ENCODE measurements at places on chromosomes 16 and 17. TPM values are rescaled to one million over a fixed set of nuclear protein-coding genes. Genes with fewer than 3 reads are reported as not detected.

GRCh38 chr16:71537643-71538042 is 11.4 kb downstream of the CHST4 start:
- H3K4me1 ChIP-seq: no peaks in the 10 kb centered on the region
- peak; percentile 47 for DNase-seq
- H3K27me3 ChIP-seq: peaks cover 9% of the 10 kb centered on the region
- no peak overlapping the region for H3K4me3 ChIP-seq
- no peak overlapping the region for H3K27ac ChIP-seq

GRCh38 chr16:87098976-87099720 is 218.0 kb downstream of the C16orf95 start:
- no peak overlapping the region for H3K27ac ChIP-seq
- no peaks in the 10 kb centered on the region for H3K4me1 ChIP-seq
- H3K4me3 ChIP-seq: no peak overlapping the region
- H3K36me3 ChIP-seq: no peaks in the 10 kb centered on the region
- DNase-seq: no peak

GRCh38 chr17:7790150-7790549 is 43.9 kb upstream of the KDM6B start:
- no peak overlapping the region for H3K4me3 ChIP-seq
- H3K36me3 ChIP-seq: no peaks in the 10 kb centered on the region
- DNase-seq: no peak
- H3K4me1 ChIP-seq: no peaks in the 10 kb centered on the region

- H3K27ac ChIP-seq: no peak overlapping the region
- no peak overlapping the region for H3K4me3 ChIP-seq
- peaks cover 23% of the 10 kb centered on the region for H3K36me3 ChIP-seq
These were observed 50.1 kb downstream of the PRMT7 start for GRCh38 chr16:68360956-68361355.

The ZFPM1 gene
- total RNA-seq: 32.7 TPM

The OR4D1 gene
- not detected for total RNA-seq

The HID1 gene
- total RNA-seq: 1.2 TPM
